Activated naive CD4-positive, alpha-beta T cell (primary cell): ENCODE measurements at places on chromosomes 1 and 21.

- DNase-seq = no peak
Measured at GRCh38 chr1:50553921-50554320, 130.7 kb upstream of the DMRTA2 start.

- DNase-seq = no peak
Measured at GRCh38 chr1:225899044-225899925, 10.3 kb upstream of the LEFTY1 start.

GRCh38 chr21:17191346-17191993, 321.4 kb upstream of the CXADR start:
- no peak for DNase-seq

DNA sequence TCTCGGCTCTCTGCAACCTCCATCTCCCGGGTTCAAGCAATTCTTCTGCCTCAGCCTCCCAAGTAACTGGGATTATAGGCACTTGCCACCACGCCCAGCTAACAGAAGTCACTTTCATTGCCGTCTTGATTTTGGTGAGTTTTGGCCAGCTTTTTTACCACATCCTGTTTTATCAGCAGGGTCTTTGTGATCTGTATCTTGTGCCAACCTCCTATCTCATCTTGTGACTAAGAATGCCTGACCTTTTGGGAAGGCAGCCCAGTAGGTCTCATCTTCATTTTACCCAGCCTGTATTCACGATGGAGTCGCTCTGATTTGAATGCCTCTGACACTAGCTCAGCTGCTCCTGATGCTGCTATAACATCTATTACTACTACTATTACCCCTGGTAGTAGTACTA, 46.8 kb upstream of the BARHL2 start:
- DNase-seq = no peak

GRCh38 chr1:151756291-151756690, 7.0 kb downstream of the MRPL9 start:
- no peak for DNase-seq

DNA sequence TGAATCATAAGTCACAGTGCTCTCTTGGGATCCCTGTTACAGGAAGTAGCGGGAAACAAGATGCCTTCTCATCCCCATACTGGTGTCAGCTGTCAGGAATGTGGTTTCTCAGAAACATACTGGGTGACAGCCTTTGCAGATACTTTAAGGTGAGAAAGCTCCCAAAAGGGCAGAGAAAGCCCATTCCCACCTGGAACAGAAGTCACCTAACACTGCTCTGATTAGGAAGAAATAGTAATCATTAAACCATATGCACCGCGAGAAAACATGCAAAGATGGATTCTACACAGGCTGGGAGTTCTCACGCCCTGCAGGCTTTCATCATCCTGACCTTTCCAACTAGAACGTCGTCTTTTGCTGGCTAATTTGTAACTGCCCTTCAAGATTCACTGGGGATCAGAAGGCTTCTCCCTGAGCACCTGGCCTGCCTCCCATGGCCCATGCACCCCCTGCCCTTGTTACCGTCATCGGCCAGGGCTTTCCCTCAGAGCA, 46.2 kb upstream of the SLC44A3 start:
- DNase-seq = no peak

- DNase-seq = no peak
Measured at GRCh38 chr1:236181059-236181458, 38.7 kb downstream of the GPR137B start.

- no peak for DNase-seq
Measured at GRCh38 chr1:198970916-198971315, 332.1 kb downstream of the PTPRC start.

DNA sequence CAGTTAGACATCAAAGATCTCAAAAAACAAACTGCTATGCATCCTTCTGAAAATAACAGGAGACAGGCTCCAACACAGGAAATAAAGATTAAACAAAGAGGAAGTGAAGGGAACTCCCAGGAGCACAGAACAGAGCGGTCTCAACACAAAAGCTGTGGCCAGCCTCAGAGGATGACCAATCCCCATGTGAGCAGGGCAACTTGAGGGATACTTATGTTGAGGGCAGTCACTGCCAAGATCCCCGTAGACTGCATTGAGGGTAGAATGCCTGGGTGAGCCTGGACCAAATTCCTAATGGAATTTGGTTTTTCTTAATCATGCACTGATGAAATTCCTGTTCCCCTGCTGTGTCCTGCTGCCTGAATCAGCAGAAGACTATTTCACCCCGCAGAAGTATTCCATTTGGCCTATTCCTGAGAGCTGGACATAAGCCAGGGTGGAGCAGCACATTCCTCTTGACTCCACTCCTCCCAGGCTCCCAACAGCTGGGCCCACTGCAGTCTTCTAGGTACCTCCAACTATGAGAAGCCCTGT, 49.0 kb downstream of the JAK1 start:
- DNase-seq = no peak

- DNase-seq = no peak
Measured at GRCh38 chr1:227632325-227632724, 69.0 kb downstream of the ZNF678 start.

DNA sequence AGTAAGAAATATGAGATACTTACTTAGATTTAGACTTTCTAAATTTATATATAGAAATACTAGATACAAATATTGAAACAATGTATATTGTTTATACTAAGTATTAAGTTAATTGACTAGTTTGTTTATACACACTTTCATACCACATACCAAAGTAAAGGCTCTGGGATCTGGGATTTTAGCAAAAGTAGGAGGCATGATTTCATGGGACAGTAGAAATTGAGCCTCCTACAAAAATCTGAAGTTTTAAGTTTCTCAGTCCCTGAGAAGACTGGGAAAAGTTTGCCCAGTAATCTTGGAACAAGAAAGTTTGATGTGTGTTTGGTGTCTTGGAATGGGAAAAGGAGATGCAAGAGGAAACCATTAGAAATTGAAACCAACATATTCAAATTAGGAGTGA, 30.9 kb downstream of the KCTD3 start:
- no peak for DNase-seq

- no peak for DNase-seq
Measured at GRCh38 chr1:116436611-116436970, 63.5 kb downstream of the ATP1A1 start.

DNA sequence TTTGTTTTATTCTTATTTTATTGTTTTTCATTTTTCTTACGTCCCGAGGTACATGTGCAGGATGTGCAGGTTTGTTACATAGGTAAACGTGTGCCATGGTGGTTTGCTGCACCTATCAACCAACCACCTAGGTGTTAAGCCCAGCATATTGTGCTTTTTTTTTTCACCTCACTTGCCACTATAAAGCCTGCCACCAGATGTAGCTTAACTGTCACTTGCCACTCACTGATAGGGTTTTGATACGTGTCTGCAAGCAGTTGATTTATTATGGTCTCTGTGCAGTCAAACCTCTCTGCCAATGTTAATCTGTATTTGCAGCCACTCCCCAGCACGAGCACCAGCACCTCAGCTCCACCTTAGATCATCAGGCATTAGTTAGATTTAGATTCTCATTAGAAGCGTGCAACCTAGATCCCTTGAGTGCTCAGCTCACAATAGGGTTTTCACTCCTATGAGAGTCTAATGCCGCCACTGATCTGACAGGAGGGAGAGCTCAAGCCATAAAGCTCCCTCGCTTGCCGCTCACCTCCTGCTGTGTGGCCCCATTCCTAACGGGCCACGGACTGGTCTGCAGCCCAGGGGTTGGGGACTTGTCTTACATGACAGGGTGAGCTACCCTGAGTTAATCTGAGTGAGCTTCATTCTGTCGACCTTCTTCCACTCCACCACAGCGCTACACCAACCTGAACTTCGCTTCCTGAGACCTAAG, 17.9 kb upstream of the ABCG1 start:
- DNase-seq = no peak

DNA sequence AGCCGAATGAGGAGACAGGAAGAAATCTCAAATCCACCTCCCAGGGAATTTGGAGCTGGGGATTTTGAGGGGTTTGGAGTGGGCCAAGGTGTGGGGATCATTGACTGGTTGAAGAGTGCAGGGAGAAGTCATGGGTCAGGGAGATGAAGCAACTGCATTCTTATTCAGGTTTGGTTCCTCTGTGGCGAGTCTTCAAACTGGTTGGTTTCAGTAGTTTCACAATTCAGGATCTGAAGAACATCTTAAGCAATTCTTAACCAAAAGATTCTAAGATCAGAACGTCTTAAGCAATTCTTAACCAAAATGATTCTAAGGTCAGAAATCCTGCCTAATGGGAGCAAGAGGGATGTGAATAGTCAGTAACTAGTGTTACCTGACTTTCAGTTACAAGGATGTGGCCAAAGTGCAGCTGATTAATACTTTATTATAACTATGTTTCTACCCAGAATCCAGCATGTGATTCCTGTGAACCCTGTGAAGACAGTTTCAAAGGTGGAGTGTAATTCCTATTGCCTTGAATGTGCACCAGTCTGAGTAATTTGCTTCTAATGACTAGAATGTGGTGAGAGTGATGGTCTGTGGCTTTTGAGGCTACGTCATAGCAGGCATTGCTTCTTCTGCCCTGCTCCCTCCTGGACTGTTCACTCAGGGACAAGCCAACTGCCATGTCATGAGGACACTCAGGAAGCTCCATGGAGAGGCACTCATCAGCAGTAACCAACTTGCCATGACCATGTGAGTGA, 61.2 kb downstream of the OLFML3 start:
- DNase-seq = no peak

DNA sequence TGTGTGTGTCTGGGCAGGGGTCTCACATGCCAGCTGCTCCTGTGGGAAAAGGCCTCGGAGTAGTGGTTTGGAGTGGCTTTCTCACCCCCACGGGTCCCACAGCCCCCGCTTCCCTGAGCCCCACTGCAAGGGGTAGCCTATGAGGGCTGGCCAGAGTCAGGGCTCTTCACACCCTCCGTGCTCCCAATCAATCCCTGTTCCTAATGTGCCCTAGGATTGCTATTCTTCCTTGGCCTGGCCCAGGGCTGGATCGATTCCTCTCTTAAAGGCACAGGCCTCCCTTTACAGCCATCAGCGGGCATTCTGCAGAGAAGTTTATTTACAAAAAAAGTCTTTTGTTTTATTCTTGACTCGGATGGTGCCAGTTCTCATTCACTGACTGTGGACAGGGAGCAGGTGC, 19.3 kb upstream of the ACTL8 start:
- no peak for DNase-seq

DNA sequence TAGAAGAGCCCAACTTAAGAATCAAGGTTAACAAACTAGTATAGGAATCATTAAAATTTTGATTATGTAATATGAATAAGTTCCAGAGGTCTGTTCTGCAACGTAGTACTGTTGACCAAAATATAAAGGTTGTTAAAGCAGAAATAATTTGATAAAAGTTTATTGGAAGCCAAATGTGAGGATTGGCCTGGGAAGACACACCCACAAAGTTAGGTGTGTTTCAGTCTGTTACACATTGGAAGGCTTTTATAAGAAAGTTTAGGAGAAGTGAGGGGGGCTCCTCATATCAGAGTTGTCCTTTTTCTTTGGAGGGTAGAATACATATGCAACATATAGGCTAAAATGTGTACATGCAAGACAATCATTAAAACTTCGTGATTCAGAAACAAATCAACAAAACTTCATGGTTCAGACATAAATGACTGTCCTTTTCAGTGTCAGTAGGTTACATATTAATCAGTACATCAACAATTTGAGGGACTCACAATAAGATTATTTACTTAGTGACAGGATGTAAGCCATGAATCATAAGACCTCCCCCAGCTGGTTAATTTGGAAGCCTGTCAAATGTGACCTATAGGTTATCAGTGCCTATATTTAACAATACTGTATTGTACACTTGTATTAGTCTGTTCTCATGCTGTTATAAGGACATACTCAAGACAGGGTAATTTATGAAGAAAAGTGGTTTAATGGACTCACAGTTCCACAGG, 245.0 kb upstream of the B3GALT2 start:
- DNase-seq = no peak

DNA sequence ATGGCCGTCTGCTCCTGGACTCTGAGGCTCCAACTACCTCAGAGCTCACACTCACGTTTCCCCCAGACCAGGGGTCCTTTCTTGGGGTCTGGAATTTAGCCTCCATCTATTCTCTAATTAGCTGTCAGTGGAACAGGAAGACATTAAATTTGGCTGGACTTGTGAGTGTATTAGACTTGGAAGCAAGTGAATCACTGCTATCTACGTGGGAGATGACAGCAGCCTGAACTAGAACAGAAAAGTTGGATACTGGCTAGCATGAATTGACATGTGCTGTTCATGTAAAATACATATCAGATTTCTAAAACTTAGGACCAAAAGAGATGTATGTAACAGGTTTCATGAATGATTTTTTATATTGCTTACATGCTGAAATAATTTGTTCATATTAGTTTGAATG, 28.0 kb downstream of the TAF5L start:
- no peak for DNase-seq

GRCh38 chr1:32696041-32696440, 6.5 kb downstream of the SYNC start:
- DNase-seq = no peak

DNA sequence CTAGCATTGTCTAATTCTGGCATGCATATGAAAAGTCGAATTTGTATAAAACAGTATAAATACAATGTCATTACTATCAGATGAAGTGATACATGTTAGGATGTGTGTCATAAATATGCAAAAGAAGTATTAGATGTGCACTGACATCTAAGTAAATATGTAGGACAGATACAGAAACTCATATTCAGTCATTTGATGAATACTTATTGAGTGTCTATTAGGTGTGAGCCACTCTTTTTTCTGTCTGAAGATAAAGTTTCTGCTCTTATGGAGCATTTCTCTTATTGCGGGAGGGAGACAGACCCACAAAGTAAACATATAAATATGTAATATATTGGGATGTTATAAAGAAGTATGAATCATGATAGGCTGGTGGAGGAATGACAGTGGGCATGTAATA, 426.6 kb upstream of the B3GALT2 start:
- no peak for DNase-seq

DNA sequence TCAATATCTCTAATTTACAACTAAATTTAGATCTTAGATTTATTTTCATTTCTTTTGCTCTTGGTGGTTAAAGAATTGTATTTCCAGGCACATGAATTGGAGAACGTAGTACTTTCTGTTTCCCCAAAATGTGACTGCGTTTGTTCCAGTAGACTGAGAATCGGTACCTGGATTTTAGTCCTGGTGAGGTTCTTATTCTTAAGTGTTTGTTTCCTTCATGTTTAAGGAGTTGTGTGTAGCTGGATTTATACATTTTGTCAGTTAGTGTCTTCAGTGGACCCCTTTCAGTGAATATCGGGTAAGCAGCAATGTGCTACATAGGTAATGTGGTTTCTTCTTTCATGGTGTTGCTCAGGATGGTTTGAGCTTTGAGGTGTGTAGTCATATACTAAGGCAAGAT, 6.8 kb downstream of the MIER1 start:
- no peak for DNase-seq

- DNase-seq = no peak
Measured at GRCh38 chr1:215599418-215600074, 32.4 kb downstream of the KCTD3 start.

DNA sequence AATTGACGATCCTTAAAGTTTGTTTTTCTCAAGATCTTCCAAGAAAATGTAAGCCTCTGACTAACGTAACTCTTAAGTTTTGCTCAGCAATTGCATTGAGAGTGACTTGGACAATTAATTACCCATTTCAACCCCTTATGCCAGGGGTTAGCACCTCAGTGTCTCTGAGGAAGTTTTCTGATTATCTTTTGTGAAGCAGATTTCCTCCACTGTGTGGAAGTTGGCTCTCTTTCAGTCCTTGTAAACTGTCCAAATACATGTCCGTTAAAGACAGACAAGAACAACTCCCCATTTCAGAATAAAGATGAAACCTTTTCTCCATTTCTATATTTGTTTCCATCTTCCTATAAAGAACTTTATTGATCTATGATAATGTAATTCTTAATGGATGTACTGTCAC, 296.4 kb upstream of the FMN2 start:
- DNase-seq = no peak
